ENCODE measurements at places on chromosomes 5 and 9.

- no peaks in the 10 kb centered on the region for H3K4me1 ChIP-seq
- H3K27ac ChIP-seq = no peak overlapping the region
- H3K27me3 ChIP-seq = no peaks in the 10 kb centered on the region
- no peaks in the 10 kb centered on the region for H3K36me3 ChIP-seq
Observed at GRCh38 chr9:107907255-107907654, 417.7 kb upstream of the KLF4 start.

GRCh38 chr9:130147910-130148309, 24.3 kb upstream of the NCS1 start:
- no peak for DNase-seq
- H3K36me3 ChIP-seq = no peaks in the 10 kb centered on the region
- no peak overlapping the region for H3K4me3 ChIP-seq

GRCh38 chr9:79490657-79491248, 81.0 kb upstream of the TLE4 start:
- H3K27ac ChIP-seq = no peak overlapping the region
- DNase-seq = peak; percentile 10
- H3K27me3 ChIP-seq = no peaks in the 10 kb centered on the region
- H3K4me3 ChIP-seq = no peak overlapping the region
- H3K4me1 ChIP-seq = peaks cover 21% of the 10 kb centered on the region
- no peaks in the 10 kb centered on the region for H3K36me3 ChIP-seq

DNA sequence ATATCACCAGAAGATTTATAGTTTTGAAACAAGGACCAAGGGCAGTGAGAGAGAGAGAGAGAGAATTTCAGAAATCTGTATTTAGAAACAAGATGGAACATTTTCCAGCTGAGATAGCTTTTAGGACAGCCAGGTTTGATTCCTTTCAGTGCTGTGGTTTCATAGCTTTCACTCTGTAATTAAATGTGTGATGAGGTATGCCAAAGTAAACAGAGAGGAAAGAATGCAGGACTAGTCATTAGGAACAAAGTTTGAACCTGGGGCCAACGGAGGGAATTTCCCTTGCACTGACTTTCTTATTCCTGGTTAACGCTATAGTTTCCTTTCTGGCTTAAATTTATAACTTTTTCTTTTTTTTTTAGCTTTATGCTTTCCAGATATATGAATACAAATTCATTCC, 10.0 kb upstream of the CCL28 start:
- no peaks in the 10 kb centered on the region for H3K27me3 ChIP-seq
- no peaks in the 10 kb centered on the region for H3K36me3 ChIP-seq
- peak overlapping the region; percentile 1 for H3K27ac ChIP-seq
- H3K4me1 ChIP-seq = peaks cover 32% of the 10 kb centered on the region

GRCh38 chr9:82894548-82894947, 168.4 kb downstream of the RASEF start:
- no peaks in the 10 kb centered on the region for H3K27me3 ChIP-seq
- no peak overlapping the region for H3K27ac ChIP-seq
- no peak for DNase-seq
- H3K36me3 ChIP-seq = no peaks in the 10 kb centered on the region
- H3K4me1 ChIP-seq = no peaks in the 10 kb centered on the region
- H3K4me3 ChIP-seq = no peak overlapping the region

GRCh38 chr5:57532513-57533497, 50.2 kb upstream of the ACTBL2 start:
- no peak overlapping the region for H3K4me3 ChIP-seq
- H3K4me1 ChIP-seq = peaks cover 4% of the 10 kb centered on the region
- no peaks in the 10 kb centered on the region for H3K36me3 ChIP-seq
- peak; percentile 14 for DNase-seq
- H3K27ac ChIP-seq = no peak overlapping the region

DNA sequence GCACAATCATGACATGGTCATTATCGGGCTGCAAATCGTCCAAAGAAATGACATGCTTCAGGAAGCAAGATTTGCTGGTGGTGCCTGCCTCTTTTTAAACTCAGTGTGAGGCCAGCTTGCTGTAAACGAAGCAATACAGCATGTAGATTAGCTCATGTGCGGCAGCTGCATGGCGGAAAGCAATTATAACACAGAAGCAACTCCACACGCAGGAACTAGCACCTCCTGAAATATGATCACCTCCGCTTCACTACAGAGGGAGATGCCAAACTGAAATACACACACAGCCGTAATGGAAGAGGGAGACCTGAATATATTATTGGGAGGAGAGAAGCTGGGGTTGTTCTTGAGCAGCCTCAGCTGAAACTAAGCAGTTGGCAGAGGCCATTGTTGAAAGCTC, 312.5 kb downstream of the PSAT1 start:
- no peaks in the 10 kb centered on the region for H3K36me3 ChIP-seq
- DNase-seq = no peak

DNA sequence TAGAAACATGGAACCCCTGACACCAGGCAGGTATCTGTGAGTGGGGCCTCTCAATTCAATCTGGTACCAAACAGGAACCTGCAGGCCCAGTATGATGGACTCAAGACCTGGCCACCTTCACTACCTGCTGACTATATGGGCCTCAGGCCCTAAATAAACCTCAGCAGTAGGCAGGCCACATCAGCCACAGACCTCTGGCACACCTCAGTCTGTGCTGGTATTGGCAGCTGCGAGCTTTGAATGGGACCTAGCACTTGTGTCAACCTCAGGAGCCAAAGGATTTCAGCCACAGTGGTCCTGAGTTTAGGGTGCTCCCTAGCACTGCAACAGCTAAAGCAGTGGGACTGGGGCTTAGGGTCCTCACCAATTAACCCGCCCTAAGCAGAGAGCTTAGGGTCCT, 325.5 kb downstream of the ZNF608 start:
- H3K4me1 ChIP-seq = no peaks in the 10 kb centered on the region
- H3K27me3 ChIP-seq = no peaks in the 10 kb centered on the region
- no peak overlapping the region for H3K4me3 ChIP-seq
- no peak overlapping the region for H3K27ac ChIP-seq

- H3K4me1 ChIP-seq = peaks cover 6% of the 10 kb centered on the region
- no peak overlapping the region for H3K4me3 ChIP-seq
- DNase-seq = peak; percentile 97
- H3K27me3 ChIP-seq = no peaks in the 10 kb centered on the region
Observed at GRCh38 chr5:58094031-58094430, 365.9 kb downstream of the PLK2 start.

DNA sequence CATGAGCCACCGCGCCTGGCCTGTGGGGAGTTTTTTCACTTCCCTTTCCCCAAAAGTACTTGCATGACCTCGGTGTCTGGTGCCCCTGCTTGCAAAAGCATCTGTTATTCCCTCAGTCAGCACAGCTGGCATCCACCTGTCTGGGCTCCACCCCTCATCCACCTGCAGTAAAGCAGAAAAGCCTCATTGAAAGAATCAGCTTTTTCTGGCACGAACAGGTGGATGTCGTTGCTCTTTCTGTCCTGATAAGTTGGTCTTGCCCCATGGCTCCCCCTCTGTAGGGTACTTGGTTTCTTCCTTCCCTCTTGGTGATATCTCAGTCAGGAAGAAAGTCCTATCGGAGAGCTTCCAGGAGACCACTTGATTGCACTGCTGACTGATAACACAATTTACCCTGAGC, 37.4 kb downstream of the WWC1 start:
- H3K4me3 ChIP-seq = no peak overlapping the region
- H3K27ac ChIP-seq = no peak overlapping the region
- H3K27me3 ChIP-seq = no peaks in the 10 kb centered on the region
- no peak for DNase-seq
- peaks cover 29% of the 10 kb centered on the region for H3K4me1 ChIP-seq
- peaks cover 4% of the 10 kb centered on the region for H3K36me3 ChIP-seq

GRCh38 chr5:174895360-174895759, 171.0 kb downstream of the MSX2 start:
- peaks cover 2% of the 10 kb centered on the region for H3K4me1 ChIP-seq
- H3K27me3 ChIP-seq = no peaks in the 10 kb centered on the region
- H3K27ac ChIP-seq = no peak overlapping the region
- DNase-seq = no peak
- no peaks in the 10 kb centered on the region for H3K36me3 ChIP-seq

- no peak overlapping the region for H3K4me3 ChIP-seq
- H3K4me1 ChIP-seq = no peaks in the 10 kb centered on the region
- no peak overlapping the region for H3K27ac ChIP-seq
Observed at GRCh38 chr5:151245680-151246219, 7.2 kb upstream of the GM2A start.

- H3K4me1 ChIP-seq = peaks cover 38% of the 10 kb centered on the region
- peak; percentile 44 for DNase-seq
- no peaks in the 10 kb centered on the region for H3K27me3 ChIP-seq
- peak overlapping the region; percentile 87 for H3K4me3 ChIP-seq
Observed at GRCh38 chr9:38066914-38067858, 1.8 kb downstream of the SHB start.

GRCh38 chr5:157180374-157181264, at the start of gene ITK:
TSS of gene ITK (plus strand) at chr5:157180840. CDS start at chr5:157180978, 138 bp downstream.
- H3K36me3 ChIP-seq = no peaks in the 10 kb centered on the region
- H3K27ac ChIP-seq = no peak within 1 kb of the TSS
- no peak for DNase-seq
- no peaks in the 10 kb centered on the region for H3K4me1 ChIP-seq

DNA sequence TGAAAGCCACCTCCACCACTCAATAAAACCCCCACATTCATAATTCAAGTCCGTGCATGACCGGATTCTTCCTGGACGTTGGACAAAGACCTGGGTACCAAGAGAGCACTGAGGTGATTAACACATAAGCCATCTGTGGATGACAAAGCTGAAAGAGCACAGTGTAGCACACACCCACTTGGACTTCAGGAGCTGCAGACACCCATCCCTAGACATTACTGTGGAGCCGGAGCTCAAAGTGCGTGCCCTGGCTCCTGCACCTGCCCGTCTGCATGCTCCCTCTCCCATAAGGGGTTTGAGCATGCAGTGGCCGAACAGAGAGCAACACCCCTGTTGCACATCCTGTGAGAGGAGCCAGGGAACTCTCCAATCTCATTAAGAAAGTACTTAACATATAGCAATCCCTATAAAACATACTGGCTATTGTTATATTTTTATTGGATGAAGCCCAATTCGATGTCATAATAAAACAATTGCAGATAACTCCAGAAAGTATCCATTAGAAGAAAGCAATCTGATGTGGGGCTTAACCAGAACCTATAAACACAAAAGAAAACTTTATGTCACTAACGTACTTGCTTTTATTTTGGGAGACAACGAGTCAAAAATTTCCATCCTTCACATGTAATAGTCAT, 1174.2 kb upstream of the C9orf72 start:
- H3K4me3 ChIP-seq = no peak overlapping the region
- peak; percentile 32 for DNase-seq
- H3K36me3 ChIP-seq = no peaks in the 10 kb centered on the region
- peak overlapping the region; percentile 49 for H3K27ac ChIP-seq
- peaks cover 9% of the 10 kb centered on the region for H3K4me1 ChIP-seq

- peak; percentile 68 for DNase-seq
- H3K4me1 ChIP-seq = no peaks in the 10 kb centered on the region
Observed at GRCh38 chr5:171336521-171337209, 27.6 kb downstream of the TLX3 start.

- H3K4me3 ChIP-seq = no peak overlapping the region
- H3K4me1 ChIP-seq = peaks cover 15% of the 10 kb centered on the region
- no peaks in the 10 kb centered on the region for H3K36me3 ChIP-seq
- no peaks in the 10 kb centered on the region for H3K27me3 ChIP-seq
- no peak overlapping the region for H3K27ac ChIP-seq
Observed at GRCh38 chr5:142386137-142387023, 61.6 kb upstream of the SPRY4 start.

- no peak overlapping the region for H3K27ac ChIP-seq
- DNase-seq = no peak
- no peak overlapping the region for H3K4me3 ChIP-seq
- peaks cover 65% of the 10 kb centered on the region for H3K27me3 ChIP-seq
Observed at GRCh38 chr5:35038891-35039290, 8.9 kb downstream of the AGXT2 start.

DNA sequence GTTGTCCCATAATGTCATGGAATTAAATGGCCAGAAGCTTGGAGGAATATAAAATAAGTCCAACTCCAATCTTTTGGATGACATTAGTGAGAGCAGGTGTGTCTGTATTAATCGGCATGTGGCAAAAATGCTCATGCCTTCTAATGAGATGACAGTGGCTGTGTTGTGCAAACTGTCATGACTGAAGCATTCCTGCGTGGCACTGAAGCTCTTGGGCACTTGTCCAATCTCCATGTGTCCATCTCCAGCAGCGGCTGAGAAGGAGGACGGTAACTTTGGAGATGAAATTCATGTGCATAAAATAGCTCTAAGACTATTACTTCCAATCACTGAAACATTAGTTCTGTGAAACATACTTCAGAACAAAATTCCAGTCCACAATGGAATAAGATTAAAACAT, 697.5 kb upstream of the GRAMD2B start:
- no peaks in the 10 kb centered on the region for H3K4me1 ChIP-seq
- DNase-seq = no peak
- H3K36me3 ChIP-seq = peaks cover 7% of the 10 kb centered on the region
- H3K27ac ChIP-seq = no peak overlapping the region
- H3K27me3 ChIP-seq = no peaks in the 10 kb centered on the region
- no peak overlapping the region for H3K4me3 ChIP-seq

GRCh38 chr5:138601444-138601843, 26.2 kb upstream of the HSPA9 start:
- H3K27me3 ChIP-seq = no peaks in the 10 kb centered on the region
- H3K4me1 ChIP-seq = peaks cover 11% of the 10 kb centered on the region
- no peaks in the 10 kb centered on the region for H3K36me3 ChIP-seq
- DNase-seq = peak; percentile 61

- peak overlapping the region; percentile 96 for H3K27ac ChIP-seq
- DNase-seq = peak; percentile 28
- peaks cover 79% of the 10 kb centered on the region for H3K4me1 ChIP-seq
- peaks cover 89% of the 10 kb centered on the region for H3K36me3 ChIP-seq
Observed at GRCh38 chr5:159182691-159183090, 26.7 kb downstream of the RNF145 start.

- H3K4me3 ChIP-seq = no peak overlapping the region
- peaks cover 13% of the 10 kb centered on the region for H3K4me1 ChIP-seq
- no peak overlapping the region for H3K27ac ChIP-seq
- H3K27me3 ChIP-seq = no peaks in the 10 kb centered on the region
- no peaks in the 10 kb centered on the region for H3K36me3 ChIP-seq
- DNase-seq = no peak
Observed at GRCh38 chr5:125564317-125564975, 818.0 kb upstream of the ZNF608 start.

DNA sequence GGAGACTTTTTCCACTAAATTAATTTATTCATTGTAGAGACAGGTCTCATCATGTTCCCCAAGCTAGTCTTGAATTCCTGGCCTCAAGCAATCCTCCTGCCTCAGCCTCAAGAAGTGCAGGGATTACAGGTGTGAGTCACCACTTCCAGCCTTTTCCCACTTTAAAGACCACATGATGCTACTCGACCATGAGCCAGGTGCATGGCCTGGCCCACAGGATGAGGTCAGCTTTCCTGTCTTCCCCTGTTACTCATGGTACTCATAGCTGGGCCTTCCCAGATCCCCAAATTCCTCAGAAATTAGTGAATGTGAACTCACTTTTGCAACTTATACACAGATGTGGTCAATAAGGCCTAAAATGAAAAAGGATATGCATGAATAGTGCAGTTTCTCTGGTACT, 395.9 kb downstream of the SEMA5A start:
- H3K27ac ChIP-seq = no peak overlapping the region
- H3K36me3 ChIP-seq = peaks cover 4% of the 10 kb centered on the region
- H3K4me1 ChIP-seq = peaks cover 4% of the 10 kb centered on the region

Data from MCF 10A (cell line).